ENCODE measurements at places on chromosomes 16 and 17. TPM values are rescaled to one million over a fixed set of nuclear protein-coding genes. Genes with fewer than 3 reads are reported as not detected.

AGRP gene
- polyA plus RNA-seq = 0.91 TPM

SLFN14 gene
- polyA plus RNA-seq = 0.22 TPM

CDH1 gene
- polyA plus RNA-seq = 87.4 TPM

RASD1 gene
- polyA plus RNA-seq = 1.2 TPM

MYO19 gene
- 67.1 TPM for polyA plus RNA-seq

RGS9 gene
- 18.3 TPM for polyA plus RNA-seq

DYNLL2 gene
- polyA plus RNA-seq = 75.6 TPM

GAST gene
- not detected for polyA plus RNA-seq

RUNDC3A gene
- 2.7 TPM for polyA plus RNA-seq

HEATR3 gene
- polyA plus RNA-seq = 20.3 TPM

All from renal pelvis (tissue), 12 donors.